A673 (cell line): ENCODE measurements at places on chromosomes 13 and 19.

DNA sequence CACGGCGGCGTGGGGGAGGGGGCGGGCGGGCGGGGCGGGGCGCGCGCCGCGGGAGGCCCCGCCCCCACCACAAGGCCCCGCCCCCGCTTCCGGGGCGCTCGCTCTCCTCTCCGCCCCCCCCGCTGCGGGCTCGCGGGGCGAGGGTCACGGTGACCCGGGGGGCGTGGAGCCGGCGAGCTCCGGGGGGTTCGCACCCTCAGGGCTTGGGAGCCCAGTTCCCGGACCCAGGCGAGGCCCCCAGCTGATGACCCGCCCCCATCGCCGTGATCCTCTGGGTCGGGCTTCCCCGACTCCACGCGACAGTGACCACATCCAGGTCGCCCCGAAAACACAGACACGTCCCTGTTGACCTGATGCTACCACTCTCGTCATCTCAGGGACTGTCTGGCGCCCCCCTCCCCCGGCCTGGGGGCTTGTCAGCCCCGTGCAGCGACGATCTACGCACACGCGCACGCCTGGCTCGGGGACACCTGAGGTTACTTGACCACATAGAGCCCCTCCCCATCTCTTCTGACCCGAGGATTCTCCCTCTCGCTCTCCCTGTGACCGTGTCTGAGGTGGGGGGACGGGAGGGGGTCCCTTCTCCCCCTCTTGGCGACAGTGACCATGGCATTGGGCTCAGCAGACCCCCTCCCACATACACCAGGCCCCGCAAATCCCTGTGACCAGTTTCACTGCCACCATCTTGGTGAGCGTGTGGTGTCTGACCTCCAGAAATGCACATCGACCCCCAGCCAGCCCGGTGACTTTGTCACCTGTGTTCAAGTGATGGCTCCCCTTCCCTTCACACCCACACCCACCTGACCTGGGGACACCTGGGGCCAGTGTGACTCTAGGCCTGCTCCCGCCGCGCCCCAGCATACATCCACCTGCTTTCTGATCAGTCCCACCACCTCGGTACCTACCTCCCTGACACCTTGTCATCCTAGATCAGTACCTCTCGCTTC, 670 bp downstream of the MAP2K7 start:
- no peak for DNase-seq

GRCh38 chr13:96540670-96541069, 450.8 kb downstream of the HS6ST3 start:
- DNase-seq: no peak

DNA sequence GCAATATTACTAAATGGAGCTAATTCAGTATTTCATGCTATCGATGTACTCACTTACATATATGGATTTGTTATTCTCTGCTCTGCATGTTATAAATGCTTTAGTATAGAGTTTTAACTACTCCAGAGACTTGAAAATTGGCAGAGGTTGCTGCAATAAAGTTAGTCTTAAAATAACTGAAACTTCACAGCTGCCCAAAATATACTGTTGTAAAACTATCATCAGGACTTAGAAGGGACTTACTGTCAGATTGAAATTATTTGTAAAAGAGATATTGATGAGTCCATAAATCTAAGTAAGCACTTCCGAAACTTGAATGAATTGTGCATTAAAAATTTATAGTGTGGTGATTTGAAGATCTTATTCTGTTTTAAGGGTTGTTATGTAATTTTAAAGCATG, 1178.2 kb upstream of the PCDH20 start:
- DNase-seq: no peak

- no peak for DNase-seq
These were observed 5.8 kb upstream of the ONECUT3 start for GRCh38 chr19:1747285-1748114.

- DNase-seq: no peak
These were observed 5.6 kb upstream of the SIGLEC14 start for GRCh38 chr19:51652266-51652665.

GRCh38 chr13:102839462-102839861, 6.4 kb upstream of the ERCC5 start:
- DNase-seq: no peak

DNA sequence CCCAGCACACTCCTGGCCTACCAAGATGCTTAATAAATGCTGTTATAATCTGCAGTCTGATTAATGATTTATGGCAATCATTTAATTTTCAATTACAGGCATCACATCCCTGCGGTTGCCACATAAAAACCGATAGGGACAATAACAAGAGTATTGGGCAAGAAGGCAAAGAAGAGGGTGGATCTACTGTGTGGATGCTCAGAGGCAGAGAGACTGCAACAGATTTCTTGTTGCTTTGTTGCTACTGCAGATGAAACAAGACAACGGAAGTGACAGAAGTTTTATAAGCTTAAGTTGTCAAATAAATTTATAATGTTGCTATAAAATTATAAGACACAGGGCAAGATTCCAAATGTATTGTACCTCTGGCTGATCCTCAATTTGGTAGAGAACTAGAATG, 154.8 kb downstream of the ABCC4 start:
- DNase-seq: peak; percentile 55

GRCh38 chr13:79307433-79307861, 98.6 kb downstream of the RBM26 start:
- no peak for DNase-seq

DNA sequence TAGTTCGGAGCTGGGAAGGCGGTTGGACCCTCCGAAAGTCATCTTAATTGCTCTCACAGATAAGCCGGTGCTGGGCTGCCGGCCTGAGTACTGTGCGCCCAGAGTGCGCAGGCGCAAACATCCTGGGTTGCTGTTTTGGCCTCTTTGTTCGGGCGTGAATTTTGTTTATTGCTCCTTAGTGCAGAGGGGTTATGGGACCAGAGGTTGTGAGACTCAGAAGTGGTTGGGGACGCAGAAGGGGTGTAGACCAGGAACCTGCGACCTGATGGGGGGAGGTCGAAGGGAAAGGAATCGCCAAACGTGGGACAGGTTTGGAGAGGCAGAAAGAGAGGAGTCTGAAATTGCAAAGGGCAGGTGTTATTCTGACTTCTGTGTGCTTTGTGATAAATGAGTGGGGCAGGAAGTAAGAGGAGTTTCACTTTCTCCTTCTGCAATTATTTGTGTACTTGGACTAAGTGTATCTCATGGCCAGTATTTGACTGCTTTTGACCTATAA, 607 bp upstream of the ZNF566 start:
- peak; percentile 96 for DNase-seq

GRCh38 chr19:1450735-1451731, 1.1 kb downstream of the APC2 start:
- no peak for DNase-seq

DNA sequence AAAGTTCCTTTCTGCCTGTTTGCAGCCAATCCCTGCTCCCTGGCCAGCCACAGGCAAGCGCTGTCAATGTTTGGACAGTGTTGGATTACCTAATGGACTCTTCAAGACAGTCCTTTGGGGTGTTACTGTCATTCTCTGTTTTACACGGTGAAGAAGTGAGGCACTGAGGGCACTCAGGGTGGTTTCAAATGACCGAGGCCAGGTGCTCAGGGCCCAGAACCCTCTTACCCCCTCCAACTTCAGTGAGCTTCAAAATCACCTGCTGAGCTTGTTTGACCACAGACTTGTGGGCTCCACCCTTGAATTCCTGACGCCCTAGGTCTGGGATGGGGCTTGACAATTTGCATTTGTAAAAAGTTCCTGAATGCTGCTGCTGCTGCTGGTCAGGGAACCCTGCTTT, 97.9 kb downstream of the GGACT start:
- no peak for DNase-seq

- no peak for DNase-seq
These were observed 102.7 kb downstream of the LMO7 start for GRCh38 chr13:75738841-75739240.

DNA sequence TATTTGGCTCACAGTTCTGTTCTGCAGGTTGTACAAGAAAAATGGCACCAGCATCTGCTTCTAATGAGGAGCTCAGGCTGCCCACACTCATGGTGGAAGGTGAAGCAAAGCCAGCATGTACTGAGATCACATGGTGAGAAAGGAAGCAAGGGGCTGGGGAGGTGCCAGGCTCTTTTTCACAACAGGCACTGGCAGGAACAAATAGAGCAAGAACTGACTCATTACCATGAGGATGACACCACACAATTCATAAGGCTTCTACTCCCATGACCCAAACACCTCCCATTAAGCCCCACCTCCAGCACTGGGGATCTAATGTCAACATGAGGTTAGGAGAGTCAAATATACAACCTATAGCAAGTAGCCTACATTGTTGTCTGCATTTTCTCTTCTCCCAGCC, 522.6 kb downstream of the RFC3 start:
- no peak for DNase-seq
